ENCODE measurements at places on chromosomes 16 and 17.
A peak's percentile ranks its signal among the peaks of the same experiment; 100 is the strongest.

DNA sequence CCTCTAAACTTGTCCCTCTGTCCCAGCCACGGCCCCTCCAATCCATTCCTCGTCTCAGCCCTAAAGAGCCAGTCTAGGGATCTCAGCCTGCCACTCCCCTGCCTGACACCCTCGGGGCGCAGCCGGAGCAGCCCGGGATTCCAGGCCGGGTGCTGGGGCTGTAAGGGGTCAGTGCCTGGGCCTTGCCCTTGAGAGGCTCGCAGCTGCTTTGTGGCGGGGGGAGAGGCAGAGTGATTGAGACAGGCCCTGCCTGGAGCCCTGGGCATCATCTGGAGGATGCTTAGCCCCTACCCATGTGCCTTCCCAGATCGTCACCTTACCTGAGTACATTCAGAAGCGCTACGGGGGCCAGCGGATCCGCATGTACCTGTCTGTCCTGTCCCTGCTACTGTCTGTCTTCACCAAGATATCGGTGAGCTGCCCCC is 8.3 kb downstream of the SLC5A10 start:
- no peak for DNase-seq

- no peak for DNase-seq
Observed at GRCh38 chr17:43042025-43042628, 17.1 kb downstream of the RND2 start.

DNA sequence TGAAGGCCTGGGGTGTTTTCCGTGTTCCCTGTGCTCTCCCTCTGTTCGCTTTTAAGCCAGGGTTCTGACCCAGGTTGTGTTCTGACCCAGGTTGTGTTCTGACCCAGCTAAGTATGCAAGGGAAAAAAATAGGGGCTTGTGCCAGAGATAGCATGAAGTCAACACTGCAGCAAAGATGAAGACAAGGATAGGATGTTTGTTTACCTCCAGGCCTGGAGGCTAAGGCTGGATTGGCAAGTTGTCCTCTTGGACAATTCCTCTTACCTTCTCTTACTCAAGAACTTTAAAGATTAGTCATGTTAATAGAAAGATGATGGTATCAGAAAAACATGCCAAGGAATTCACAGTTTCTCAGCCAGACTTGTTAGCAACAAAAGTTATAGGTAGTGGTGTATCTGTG is 19.4 kb downstream of the LYRM9 start:
- DNase-seq: no peak

DNA sequence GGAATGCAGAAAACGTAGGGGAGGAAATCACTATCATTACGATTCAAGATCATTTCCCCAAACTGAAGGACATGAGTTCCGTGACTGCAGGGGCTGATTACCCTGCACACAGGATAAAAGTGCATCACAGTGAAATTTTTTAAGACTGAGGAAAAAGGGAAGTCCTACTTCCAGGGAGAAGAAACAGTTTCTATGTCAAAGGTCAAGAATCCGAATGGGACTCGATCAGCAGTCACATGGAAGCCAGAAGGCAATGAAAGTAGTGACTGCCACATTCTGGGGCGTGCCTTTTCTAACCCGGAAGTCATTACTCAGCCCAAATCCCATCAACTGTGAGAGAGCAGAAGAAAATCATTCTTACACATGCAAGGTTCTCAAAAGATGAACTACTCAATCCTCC is 12.1 kb downstream of the ZZEF1 start:
- DNase-seq: peak; percentile 56

DNA sequence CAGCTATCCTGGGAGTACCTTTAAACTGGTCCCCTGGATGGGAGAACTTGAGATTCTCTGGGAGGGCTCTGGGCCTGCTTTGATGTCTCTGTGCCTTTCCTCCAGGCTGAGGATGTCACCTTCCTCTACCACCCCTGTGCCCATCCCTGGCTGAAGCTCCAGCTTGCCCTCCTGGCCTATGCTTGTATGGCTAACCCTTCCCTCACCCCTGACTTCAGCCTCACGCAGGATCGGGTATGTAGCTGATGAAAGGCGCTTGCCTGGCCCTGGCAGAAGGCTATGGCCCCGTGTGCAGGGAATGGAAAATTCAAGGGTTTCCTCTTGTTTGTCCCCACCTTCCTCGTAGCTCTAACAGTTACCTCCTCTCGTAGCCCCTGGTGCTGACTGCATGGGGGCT is 3.0 kb downstream of the TP53I13 start:
- no peak for DNase-seq

- peak; percentile 77 for DNase-seq
Observed at GRCh38 chr17:45235416-45236281, 14.0 kb downstream of the FMNL1 start.

DNA sequence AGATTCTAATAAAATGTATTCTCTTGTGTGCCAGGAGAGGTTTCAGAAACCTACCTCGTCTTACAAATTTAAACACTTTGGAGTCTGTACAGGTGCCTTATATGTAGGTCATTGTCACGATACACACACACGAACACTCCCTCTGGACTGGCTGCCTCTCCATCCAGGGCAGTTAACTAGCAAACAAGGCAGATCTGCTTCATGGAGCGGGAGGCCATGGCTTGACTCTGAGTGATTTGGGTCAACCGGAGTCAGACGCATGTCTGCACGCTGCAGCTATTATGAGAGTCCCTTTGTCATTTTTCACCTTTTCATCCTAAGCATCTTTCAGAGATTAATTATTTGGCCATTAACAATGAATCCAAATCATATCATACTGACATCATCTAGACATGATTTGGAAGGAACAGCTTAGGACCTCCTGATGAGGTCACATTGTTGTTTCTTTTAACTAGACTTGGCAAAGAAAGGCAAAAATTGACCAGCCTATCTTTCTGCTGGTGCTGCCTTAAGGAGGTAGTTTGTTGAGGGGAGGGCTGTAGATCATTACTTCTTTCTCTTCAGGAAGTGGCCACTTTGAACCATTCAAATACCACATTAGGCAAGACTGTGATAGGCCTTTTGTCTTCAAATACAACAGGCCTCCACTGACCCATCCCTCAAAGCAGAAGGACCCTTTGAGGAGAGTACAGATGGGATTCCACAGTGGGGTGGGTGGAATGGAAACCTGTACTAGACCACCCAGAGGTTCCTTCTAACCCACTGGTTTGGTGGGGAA is 58.9 kb downstream of the HLF start:
- no peak for DNase-seq

GRCh38 chr16:54690710-54691109 is 240.0 kb upstream of the IRX5 start:
- DNase-seq: no peak

DNA sequence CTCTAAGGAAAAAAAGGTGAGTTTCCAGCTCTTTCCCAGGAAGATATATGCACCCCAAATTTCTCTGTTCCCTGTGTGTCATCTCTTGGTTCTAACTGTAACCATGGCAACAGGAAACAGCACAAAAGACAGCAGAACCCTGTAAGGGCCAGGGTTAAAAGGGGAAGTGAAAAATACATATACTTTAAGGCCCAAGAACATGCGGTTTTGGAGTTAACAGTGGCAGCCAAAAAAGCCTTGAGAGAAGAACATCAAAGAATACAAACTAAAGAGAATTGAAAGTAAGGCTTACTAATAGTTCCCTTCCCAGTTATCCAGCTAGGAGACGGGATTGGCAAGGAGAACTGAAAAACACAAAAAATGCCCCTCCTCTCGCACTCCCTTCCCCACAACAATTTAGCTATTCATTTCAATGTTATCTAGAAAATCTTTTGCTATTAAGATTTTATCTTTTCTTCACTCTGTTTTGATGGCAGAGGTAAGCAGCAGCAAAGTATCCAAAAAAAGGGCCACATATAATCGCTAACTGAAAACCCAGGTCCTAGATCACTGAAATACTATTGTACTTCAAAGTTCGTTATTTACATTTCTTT is 1.5 kb downstream of the SPOP start:
- peak; percentile 40 for DNase-seq

DNA sequence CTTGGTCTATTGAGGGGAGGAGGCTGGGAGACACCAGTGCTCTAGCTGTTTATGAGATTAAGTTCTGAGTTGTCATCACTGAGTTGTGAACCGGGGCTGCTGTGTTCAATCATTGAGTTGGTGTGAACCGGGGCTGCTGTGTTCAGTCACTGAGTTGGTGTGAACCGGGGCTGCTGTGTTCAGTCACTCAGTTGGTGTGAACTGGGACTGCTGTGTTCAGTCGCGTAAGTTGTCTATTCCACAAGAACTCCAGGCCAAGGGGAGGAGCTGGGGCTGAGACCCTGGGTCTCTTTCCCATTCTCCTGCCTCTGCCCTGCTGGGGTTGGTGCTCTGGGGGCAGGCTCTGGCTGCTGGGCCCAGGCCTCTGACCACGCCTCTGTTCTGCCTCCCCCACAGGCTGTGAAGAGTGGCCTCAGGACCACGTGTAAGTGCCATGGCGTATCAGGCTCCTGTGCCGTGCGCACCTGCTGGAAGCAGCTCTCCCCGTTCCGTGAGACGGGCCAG is 24.5 kb downstream of the WNT9B start:
- DNase-seq: no peak

- no peak for DNase-seq
Observed at GRCh38 chr17:29504711-29505110, 62.1 kb downstream of the ABHD15 start.

- no peak for DNase-seq
Observed at GRCh38 chr17:41870627-41871026, 5.4 kb upstream of the KLHL11 start.

- DNase-seq: no peak
Observed at GRCh38 chr16:14489460-14489859, 140.6 kb downstream of the PARN start.

GRCh38 chr17:80372922-80373570 is 41.9 kb upstream of the ENDOV start:
- DNase-seq: no peak
